ENCODE measurements at places on chromosomes 3 and 15.

- DNase-seq: peak; percentile 84
Observed at GRCh38 chr15:42577514-42578031, 2.2 kb downstream of the STARD9 start.

- peak; percentile 6 for DNase-seq
Observed at GRCh38 chr15:63043335-63044076, 959 bp downstream of the TPM1 start.

DNA sequence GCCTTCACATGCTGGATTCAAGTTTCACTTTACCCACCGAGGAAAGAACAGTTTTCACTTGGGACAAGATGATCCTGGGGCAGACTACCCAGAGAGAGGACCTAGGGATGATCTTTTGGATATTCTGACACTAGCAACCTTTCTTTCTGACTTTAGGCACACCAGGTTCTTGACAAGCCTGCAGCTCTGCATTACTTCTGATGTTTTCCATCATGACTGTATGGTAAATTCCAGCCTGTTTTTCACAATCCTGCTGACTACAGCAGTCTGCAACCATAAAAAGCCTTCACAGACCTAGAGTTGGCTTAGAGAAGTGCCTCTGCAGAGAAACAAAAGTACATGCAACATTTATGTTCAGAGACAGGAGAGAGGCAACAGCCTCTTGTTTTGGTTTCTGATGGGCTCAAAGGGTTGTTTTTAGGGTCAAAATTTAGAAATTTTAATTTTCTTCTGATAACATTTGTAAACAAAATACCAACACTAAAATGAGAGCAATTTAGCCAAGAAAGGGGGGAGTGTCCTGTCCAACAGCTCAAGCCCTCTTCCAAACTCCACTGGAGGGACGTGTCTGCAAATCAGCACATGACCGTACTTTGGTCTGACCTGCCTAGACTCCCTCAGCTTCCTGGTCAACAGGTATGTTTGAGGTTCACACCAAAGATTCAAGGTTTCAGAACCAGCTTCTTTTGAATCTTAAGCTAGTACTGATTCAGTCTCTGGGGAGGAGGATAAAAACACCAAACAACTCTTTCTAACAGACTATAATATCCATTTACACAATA, 799 bp downstream of the ABI3BP start:
- peak; percentile 61 for DNase-seq

- no peak for DNase-seq
Observed at GRCh38 chr3:18151199-18151598, 273.9 kb downstream of the SATB1 start.

DNA sequence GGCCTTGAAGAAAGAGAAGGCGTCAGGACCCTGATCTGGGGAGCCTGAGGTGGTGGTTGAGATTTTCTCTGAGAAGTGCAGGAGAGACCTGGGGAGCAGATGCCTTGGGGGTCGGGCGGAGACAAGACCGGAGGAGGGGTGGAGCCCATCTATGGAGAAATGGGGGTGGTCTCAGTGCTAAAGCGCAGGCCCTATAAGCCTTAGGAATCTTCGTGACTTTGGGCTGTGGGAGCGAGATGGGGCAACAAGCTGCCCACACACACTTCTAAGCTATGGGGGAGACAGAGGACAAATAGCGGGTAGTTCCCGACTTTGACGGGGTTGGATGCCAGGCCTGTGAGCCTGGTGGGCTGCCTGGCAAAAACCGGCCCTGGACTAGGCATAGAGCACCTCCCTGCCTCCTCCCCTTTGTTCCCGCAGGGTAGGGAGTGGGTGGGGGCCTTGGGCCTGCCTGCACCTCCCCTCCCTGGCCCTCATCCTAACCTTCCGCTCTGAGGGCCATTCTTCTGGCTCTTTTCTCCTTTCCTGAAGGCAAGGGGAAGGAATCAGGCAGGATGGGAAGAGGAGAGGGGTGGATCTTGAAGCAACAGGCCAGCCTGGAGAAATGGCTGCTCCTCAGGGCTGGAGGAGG, 880 bp downstream of the NISCH start:
- no peak for DNase-seq

DNA sequence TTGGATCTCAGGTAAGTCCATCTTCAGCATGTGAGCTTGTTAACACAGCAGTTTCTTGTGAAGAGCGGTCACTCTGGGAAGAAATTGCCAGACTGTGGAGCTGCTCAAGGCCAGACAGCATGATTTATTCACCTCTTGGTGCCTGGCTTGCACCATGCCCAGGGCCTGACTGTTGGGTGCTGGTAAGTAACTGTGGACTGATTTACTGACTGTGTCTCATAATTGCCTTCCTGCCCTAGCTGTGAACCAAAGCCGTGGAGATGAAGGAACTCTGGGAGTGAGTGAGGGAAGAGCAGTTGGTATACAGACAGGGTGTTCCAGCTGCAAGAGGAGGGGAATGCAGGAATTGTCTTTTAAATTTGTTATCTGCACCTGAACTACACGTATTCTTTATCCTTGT, 18.5 kb upstream of the WNT7A start:
- DNase-seq: no peak

GRCh38 chr3:39134305-39134704, 19.1 kb downstream of the CSRNP1 start:
- DNase-seq: no peak

DNA sequence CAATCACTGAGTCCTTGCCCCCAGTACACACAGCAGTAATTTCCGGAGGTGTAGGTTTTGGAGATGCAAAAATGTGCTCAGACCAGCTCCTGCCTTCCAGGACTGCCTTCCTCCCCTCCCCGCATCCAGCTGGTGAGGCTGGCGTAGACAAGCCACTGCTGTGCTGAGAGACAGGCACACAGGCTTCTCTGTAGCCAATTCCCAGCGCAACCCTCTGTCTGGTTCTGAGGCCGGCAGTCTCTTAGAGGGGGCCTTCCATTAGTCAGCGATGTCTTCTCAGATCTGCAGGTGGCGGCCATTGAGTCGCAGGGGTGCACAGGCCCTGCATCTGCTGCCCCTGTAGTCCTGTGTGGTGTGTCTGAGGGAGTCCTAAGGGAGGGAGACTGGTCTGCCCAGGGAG, 114.4 kb downstream of the DNAJB8 start:
- no peak for DNase-seq

GRCh38 chr3:136464502-136464901, 214.4 kb downstream of the PCCB start:
- peak; percentile 35 for DNase-seq

DNA sequence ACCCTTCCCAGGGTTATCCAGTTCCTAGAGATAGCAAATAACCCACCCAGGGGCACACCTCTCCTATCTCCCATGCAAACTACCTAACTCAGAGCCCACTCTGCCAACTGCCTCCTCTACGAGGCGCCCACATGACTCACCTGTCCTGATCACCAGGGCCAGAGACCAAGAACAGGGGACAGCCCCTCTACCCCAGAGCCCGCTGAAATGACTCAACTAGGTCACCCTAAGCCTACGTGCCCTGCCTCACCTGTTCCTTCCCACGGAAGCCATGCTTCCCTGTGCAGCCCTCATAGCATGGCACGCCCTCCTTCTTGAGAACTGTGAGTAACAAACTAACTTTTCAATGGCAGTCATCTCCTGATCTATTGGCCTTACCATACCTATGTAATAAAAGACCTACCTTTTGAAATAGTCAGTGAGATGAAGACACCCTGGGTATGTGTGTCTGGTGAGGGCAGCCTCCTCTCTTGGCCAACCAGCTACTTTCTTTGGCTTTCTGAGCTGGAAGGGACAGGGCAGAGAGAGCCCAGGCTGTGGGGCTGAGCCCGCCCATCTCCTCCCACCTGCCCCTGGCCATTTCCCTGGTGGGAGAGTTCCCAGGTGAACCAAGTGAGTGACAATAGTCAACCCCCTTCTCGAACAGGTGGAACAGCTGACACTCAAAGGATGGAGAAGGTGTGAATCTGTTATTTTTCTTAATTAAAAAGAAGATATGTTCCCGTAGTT, 25.5 kb upstream of the PRR23E start:
- DNase-seq: no peak

- no peak for DNase-seq
Observed at GRCh38 chr15:93162560-93162959, 73.5 kb upstream of the RGMA start.

GRCh38 chr3:189745622-189746021, 114.4 kb downstream of the TP63 start:
- no peak for DNase-seq

DNA sequence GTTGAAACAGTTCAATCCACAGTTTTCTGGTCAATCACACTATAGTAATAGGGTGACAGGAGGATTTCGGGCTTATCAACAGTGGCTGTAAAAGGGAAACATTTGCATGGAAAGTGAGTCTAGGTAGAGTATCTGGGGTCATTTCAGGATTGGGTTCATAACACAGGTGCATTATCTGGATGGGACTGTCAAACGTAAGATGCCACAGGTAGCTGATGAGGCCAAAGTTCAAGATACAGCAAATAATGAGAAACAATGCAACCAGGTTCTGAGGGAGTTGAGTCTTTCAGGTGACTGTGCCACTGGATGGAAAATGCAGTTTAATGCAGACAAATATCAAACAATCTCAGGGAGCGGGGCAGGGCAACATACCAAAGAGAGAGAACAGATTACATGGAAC, 62.2 kb downstream of the WDR76 start:
- DNase-seq: no peak

- no peak for DNase-seq
Observed at GRCh38 chr3:61464518-61465140, 96.7 kb upstream of the PTPRG start.

Data from fibroblast of upper back skin (primary cell).